Peyer's patch (tissue), 4 donors: ENCODE measurements at places on chromosomes 6 and 20. TPM values are rescaled to one million over a fixed set of nuclear protein-coding genes. Genes with fewer than 3 reads are reported as not detected.

The RIN2 gene
- total RNA-seq = 177 TPM

The C6orf163 gene
- total RNA-seq = 8.1 TPM

The TMEM217 gene
- total RNA-seq = 0.53 TPM

The INSM1 gene
- not detected for total RNA-seq

The C20orf141 gene
- total RNA-seq = not detected

The LKAAEAR1 gene
- not detected for total RNA-seq

The TOX2 gene
- 5.8 TPM for total RNA-seq

The GTSF1L gene
- total RNA-seq = not detected
